ENCODE measurements at places on chromosomes 3 and 15.

DNA sequence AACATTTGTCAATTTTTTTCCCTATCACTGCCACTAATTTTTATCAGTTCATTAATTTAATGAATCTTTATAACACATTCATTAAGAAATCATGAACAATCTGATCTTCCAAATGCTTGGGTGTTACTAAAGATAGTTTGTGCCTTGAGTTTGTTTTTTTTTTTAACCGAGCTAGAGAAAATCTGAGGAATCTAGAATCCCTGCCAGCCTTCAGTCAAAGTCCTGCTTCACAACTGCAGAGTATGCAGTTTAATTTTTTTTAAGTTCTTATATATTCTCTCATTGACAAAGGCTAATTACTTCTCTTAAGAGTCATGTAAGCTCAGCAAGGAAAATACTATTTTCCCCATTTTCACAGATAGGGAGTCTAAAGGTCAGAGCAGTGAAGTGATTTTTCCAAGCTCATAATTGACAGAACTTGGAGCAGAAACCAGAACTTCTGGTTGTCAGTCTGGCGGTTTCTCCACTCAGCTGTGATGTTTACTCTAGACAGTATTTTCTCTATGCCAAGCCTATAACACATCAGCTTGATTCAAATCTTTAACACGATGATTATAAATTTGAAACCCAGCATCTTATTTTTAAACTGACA, 55.7 kb downstream of the TNIK start:
- DNase-seq, result no peak

DNA sequence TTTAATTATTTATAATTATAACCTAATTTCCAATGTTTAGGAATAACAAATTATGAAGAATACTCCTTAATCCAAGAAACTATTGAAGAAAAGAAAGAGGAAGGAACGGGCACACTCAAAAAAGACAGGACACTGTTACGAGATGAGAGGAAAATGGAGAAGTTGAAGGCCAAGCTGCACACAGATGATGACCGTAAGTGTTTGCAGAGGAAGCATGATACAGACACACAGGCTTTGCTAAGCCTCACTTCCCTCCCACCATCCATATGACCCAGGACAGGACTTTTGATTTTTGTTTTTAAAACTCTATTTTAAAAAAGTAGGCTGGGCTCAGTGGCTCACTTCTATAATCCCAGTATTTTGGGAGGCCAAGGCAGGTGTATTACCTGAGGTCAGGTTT, 389.4 kb upstream of the TPM1 start:
- DNase-seq, result no peak

GRCh38 chr3:130779031-130779430, 32.4 kb upstream of the PIK3R4 start:
- DNase-seq, result no peak

DNA sequence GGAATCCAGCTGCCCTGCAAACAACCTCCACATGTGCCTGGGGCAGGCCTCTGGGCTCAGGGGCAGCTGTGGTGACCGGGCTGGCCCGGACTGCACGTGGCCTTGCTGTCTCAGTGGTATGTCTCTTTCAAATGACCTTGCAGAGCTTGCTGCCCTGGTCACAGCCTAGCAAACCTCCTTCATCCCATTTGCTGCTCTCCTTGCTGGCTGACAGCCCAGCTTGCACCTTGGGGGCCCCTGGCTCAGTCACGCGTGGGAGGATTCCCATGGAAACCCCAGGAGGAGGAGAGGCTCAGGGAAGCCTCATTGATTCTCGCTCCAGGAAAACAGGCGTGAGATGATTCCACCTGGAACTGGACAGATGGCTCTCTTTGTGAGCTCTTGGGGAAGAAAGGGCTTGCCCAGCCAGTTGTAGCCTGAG, 5.6 kb downstream of the SPSB4 start:
- no peak for DNase-seq

DNA sequence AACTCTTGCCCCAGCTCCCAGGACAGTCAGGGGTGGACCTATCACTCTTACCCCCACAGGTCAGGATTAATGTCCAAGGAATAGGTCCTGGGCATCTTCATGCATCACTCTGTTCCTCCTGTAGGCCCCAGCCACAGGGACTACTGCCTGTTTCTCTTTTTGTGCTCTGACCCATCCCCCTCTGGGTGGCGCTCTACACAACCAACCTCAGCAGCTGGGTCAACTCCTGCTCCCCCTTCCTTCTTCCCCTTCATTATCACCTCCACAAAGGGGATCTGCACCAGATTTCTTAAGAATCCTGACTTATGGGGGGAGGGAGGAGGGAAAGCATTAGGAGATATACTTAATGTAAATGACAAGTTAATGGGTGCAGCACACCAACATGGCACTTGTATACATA, 12.2 kb upstream of the TRANK1 start:
- no peak for DNase-seq

GRCh38 chr15:99504071-99504822, 61.5 kb upstream of the MEF2A start:
- DNase-seq, result no peak

GRCh38 chr3:132630612-132631011, 29.0 kb downstream of the ACAD11 start:
- no peak for DNase-seq

DNA sequence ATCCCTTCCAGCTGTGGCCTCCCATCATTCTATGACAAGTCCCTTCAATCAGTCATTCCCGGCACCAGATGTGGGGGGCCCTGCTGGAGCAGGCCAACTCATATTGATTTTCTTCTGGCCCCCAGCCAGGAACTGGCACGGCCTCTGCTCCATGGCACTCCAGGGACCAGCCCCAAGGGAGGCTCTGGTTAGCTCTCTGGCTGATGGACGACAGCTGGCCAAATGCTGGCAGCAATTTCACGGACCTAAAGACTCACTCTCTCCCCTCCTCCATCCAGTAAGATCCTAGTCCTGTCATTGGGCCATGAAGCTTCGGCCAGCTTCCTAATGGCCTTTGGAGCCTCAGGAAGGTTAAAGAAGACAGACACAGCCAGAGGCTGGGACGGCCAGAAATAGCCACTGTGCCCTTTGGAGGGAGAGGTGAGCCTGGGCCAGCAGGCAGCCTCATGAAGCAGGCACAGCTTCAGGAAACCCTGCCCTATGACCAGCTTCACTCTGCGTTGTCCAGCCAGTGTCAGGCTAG, 131.0 kb downstream of the MEX3B start:
- DNase-seq, result no peak

DNA sequence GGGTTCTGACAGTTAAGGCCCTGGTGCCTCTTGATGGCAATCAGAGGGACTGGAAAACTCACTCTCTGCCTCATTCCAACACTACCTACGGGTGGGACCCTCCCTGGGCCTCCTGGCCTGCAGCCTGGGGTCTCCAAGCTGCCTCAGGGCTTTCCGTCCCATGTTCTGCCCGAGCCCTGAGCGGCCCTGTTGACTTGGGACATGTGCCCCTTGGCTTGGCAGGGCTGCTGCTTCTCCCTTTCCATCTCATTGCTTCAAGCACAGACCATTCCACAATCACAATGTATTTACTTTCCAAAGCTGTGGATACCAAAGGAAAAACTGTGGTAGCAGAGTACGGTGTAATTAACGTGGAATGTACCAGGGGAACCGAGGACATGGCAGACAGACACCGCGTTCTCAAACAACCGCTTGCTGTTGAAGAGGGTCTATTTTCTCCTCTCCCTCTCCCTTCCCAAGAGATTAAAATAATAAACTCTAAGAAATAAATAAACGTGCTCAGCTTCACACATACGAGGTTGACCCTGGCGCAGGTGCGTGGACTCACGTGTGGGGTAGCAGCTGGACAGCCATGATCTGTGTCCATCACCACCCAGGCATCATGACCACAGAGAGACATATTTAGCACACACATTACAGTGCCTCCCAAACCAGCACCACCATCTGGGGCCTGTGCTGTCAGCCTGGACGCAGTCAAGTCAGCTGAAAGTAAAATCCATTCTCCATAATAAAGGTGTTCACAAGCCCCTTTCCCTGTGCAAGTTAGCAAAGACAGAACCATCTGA, 172.0 kb downstream of the XXYLT1 start:
- DNase-seq, result no peak

- no peak for DNase-seq
Observed at GRCh38 chr3:50172626-50173220, 17.6 kb downstream of the SEMA3F start.

GRCh38 chr3:38150780-38151528, 12.5 kb downstream of the MYD88 start:
- no peak for DNase-seq

DNA sequence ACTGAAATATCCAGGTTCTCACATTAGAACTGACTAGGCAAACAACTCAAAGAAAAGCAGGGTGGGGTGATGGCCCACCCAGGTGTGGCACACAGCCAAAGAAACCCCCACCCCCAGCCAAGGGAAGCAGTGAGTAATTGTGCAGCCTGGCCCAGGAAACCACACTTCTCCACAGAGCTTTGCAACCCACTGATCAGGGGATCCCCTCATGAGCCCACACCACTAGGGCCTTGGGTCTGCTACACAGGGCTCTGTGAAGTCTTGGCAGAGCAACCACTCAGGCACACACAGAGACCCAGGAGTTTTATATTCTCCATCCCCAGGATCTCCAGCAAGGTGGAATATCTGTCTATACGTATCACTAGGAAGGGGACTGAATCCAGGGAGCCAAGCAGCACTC, 22.2 kb upstream of the TRIM42 start:
- DNase-seq, result no peak

- no peak for DNase-seq
Observed at GRCh38 chr3:15286022-15286421, 46.4 kb downstream of the SH3BP5 start.

DNA sequence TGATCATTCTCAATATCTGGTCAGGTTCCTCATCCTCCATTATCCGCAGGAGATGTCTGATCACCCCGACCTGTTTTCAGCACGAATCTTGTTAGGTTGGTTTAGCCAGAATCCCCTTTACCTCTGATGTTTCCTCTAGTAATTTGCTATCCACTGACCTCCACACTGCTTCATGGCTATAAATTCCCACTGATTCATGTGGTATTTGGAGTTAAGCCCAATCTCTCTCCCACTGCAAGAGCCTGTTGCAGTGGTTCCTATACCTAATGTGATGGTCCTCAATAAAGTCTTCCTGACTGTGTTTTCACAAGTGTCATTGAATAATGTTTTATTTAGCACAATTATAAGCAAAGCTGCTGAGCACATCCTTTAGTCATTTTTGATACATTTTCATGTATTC, 124.8 kb upstream of the CNTN3 start:
- DNase-seq, result no peak

DNA sequence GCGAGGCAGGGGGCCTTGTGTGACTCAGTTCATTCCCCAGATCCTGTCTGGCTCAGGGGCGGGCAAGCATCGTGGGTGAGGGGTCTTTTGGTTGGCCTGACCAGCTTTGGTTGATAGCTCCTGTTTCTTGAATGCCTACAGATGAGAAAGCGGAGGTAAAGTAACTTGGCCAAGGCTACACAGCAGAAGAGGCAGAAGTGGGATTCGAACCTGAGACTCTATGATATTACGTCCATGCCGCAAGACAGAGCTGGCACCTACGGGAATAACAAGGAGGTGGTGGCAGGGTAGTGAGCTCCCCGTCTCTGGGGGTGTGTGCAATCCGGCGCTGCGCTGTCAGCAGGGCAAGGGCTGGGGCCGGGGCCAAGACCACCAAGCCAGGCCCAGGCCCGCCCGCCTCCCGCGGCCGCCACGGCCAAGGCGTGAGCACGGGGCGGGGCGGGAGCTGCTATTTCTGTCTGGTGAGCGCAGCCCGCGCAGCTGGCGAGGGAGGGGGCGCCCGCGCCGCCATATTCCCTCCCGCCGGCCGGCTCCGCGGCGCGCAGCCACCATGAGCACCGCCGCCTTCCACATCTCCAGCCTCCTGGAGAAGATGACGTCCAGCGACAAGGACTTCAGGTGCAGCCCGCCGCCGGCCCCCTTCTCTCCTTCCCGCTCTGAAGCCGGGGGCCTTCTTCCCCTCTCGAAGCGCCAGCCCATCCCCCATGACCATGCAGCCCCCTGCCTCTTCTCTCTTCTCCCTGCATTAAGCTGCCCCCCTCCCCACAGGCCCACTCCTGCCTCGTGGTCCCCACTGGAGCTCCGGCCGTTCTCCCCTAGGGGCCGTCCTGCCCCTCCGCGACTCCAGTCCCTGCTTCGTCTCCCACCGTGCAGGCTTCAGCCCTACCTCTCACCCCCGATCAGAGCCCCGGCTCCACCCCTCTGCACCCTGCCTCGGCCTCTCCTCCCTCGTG, at the start of gene CAND2:
Gene CAND2 (plus strand): TSS at position 510 of the 953 bp plus-strand sequence. CDS start 41 bp downstream, at position 551.
- DNase-seq, result no peak

DNA sequence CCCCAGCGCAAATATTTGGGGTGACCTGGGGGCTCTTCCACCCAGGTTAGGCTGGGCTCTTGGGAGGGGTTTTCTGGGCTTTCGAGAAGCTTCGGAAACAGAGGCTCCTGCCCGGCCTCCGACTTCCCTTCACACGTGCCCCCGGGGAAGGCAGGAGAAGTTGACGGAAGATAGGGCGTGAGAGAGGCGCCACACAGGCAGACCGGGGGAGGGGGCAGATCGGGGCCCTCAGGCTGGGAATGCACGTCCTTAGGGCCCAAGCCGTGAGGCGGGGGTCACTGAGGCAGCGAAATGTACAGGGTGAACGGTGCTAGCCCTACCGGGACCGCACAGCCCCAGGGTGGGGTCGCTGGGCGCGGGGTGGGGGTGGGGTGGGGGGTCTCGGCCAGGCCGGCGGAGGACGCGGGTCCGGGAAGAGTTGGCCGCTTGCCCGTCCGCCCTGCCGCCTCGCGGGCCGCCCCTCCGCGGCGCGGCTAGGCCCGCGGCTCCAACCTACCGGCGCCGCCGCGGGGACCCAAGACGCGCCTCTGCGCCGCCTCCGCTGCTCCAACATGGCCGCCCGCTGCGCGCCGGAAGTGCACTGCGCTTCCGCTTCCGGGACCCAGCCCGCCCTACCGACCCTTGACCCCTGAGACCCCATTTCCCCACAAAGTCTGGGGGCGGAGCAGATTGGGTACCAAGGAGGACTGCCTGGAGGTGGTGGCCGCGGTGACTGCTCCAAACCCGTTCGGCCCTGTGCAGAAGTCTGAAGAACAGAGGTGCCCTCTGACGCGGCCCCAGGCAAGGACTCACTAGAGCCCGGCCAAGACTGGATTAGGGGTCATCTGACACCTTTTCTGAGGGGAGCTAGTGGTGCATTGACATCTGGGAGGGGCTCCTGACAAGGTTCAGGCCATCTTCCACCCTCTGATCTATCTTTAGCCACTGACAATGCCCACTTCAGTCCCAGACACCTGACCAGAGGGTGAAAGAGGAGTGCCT, at the start of gene CCDC71:
Gene CCDC71 (minus strand): TSS at position 561 of the 981 bp plus-strand sequence. CDS start 2,123 bp downstream, outside the sequence.
- DNase-seq, result peak; percentile 63

- no peak for DNase-seq
Observed at GRCh38 chr3:172678068-172678467, 32.8 kb downstream of the NCEH1 start.

GRCh38 chr3:195178124-195178910, 92.6 kb downstream of the XXYLT1 start:
- DNase-seq, result no peak

Measured in stimulated activated CD4-positive, alpha-beta T cell treated with anti-CD3 and anti-CD28 coated beads, Interleukin-15, amount 100 ng/mL, for 48 hours (primary cell).